Skin of body (tissue), 3 donors: ENCODE measurements at places on chromosomes 3 and 15. TPM values are rescaled to one million over a fixed set of nuclear protein-coding genes. Genes with fewer than 3 reads are reported as not detected.

The TM4SF4 gene
- total RNA-seq, result not detected

DNA sequence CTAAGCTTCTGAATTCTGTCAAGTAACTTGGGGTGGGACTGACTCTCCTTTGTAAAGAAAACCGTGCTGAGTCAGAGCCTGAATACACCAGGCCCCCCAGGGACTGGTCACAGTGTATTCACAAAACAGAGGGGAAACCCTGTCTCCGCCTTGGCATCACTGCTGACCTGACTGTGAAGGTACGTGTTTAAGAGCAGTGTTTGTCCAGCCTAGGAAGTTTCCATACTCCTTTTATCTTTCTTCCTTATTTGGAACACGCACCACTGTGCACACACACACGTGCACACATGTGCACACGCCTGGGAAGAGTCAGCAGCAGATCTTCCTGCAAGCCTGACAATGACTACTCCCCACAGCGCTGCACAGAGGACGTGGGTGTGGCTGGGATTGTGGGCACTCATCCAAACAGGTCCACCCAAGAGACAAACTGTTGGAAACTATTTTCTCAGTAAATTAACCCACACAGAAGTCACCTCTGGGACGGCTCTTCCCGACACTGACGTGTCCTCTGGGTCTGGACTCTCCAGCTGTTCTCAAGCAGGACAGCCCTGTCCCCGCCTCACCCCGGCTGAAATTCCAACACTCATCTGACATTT lies 87.7 kb downstream of the ATP10A start:
- DNase-seq, result peak; percentile 42

GRCh38 chr3:71903112-71903495 lies 118.2 kb upstream of the PROK2 start:
- DNase-seq, result no peak

DNA sequence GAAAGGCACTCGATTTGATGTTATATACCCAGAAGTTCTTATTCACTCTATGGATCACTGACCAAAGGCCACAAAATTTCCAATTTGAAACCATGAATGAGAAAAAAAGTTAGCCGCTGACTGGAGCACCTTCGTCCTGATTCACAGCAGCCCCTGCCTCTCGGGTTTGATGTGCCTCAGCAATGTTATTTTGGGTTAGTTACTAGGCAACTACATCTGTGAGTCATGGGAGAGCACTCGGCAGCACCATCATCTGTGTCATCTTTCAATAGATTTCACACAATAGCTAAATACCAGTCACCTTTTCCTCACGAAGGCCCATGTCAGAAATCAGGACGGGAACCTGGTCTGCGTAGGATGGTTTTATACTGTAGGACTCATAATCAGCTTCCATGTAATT lies 269.2 kb downstream of the ZBBX start:
- no peak for DNase-seq

GRCh38 chr3:4977001-4977852 lies 2.0 kb upstream of the BHLHE40 start:
- DNase-seq, result peak; percentile 60

DNA sequence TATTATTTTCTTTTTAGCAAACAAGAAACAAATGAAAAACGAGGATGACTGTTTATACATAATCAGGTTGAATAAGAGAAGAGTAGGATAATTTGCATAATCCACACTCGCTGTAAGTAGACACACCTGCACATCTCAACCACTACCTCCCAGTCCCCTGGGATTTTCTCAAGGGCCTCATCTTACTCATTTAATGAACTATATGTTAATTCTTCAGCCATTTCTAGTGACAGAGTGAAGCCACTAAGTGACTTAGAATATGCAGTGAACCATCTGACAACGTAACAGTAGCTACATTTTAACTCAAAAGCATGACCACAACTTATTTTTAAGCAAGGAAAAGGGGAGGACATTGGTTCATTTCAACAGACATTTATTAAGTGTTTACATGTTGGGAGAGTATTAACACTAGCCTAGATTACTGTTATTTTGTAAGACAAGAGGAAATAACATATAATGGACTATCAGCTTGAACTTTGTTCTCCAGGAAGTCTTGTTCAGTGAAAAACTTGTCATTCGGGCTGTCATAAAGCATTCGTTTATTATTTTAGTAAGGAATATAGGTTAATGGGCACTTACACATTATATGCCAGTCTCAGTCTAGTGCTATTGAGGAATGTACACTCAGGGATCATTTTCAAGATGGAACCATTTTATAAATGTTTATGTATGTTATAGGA lies 173.0 kb upstream of the ROBO2 start:
- no peak for DNase-seq

DNA sequence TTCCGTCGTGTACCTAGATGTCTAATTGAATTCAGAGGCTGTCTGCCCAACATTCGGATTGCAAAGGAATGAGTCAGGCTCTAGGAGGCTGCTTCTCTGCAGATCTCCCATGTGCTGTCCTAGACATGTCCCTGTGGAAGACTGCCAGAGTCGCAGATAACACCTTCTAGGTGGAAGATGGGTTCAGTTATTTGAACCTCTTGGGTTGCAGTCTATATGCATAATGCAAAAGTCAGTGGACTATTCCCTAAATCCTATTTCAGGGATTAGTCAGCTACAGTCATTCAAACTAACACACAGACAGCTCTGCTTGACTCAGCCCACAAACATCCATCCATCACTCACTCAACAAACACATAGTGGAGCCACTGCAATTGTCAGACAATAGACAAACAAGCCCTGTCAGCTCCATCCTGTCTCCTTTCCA lies 300.0 kb upstream of the CTNNB1 start:
- no peak for DNase-seq

DNA sequence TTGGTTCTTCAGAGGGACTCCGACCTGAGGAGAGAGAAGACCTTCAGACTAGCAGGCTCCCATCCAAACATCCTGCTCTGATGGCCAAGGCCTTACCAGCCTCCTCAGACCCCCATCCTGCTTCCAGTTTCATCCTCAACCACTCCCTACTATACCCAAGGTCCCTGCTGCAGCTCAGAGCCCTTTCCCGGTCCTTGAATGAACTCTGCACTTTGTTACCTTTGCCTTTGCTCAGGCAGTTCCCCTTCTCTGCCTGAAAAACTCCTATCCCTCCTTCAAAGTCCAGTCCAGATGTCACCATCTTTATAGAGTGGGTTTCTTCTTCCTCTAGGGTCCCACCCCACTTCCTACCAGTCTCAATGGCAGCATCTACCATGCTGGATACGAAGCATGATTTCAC lies 13.1 kb downstream of the EFCAB12 start:
- DNase-seq, result no peak

The SLC27A2 gene
- total RNA-seq, result 0.39 TPM

DNA sequence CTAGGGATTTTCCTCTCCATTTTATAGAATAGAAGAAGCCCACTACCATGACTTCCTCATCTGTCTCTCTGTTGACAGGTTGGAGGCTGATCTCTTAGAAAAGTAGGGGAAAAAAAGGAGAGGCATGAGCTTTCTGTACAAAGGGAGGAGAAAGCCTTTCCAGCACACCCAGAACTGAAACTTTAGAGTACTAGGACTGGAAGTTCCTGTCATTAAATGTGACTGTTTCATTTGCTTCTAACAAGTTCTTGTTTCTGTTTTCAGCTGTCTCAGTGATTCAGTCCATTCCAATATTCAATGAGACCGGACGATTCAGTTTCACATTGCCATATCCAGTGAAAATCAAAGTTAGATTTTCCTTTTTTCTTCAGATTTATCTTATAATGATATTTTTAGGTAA lies 39.0 kb downstream of the INTS14 start:
- DNase-seq, result no peak

- peak; percentile 78 for DNase-seq
Measured at GRCh38 chr3:64291956-64292355, 66.7 kb upstream of the PRICKLE2 start.

The PIK3CB gene
- total RNA-seq, result 35.4 TPM

- DNase-seq, result no peak
Measured at GRCh38 chr3:137692803-137693431, 71.2 kb upstream of the SOX14 start.

GRCh38 chr3:117302428-117302827 lies 592.8 kb downstream of the TUSC7 start:
- DNase-seq, result no peak

The MESP1 gene
- 1.6 TPM for total RNA-seq

DNA sequence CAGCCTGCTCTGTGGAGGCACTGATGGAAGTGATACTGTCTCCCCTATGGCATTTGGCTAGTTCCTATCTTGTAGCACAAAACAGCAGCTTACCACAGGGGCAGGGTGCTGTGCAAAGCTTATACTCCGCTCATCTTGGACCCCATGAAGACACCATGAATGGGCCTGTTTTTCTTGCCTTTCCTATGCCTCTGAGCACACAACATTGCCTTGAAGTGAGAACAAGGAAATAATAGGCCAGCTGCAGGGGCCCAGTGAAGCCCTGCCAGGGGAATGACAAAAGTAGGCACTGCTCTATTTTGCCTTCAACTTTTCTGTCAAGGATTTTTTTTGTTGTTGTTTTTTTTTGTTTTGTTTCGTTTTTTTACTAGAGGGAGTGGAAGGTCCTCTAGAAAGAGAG lies 110.3 kb downstream of the PDE8A start:
- no peak for DNase-seq

The MNS1 gene
- 4.4 TPM for total RNA-seq

DNA sequence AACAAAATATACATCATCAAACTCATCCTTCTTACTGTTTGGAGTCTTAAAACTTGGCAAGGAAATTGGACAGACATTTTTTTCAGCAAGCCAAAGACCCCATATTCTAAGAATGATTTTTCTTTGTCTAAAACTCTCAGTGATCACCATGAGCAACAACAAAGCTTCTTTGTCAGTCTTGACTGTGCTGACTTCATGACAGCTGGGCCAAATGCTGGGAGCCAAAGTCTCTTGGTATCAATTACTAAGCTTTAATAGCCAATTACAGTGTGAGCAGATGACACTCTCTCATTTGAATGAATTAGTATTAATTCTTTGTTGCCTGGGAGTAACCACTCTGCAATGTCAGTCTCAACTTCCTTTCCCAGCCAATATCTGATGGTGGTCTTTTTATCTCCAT lies 48.1 kb upstream of the GK5 start:
- no peak for DNase-seq

- no peak for DNase-seq
Measured at GRCh38 chr15:51869060-51869421, 39.6 kb downstream of the TMOD3 start.

The AADACL2 gene
- total RNA-seq, result 21.6 TPM

DNA sequence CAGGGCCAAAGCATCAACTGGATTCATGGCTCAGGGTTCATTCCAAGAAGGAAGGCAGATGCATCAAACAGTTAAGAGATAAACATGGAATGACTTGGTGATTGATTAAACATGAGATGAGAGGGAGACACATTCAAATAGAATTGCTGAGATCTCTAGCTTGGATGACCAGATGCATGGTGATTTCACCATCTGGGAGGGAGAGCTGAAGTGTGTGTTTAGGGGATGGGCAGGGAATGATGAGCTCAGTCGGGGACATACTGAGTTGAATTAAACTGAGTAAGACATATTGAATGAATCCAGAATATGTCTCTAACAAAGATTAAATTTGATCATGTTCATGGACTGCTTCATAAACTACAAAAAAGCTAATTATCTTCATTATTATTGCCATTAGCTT lies 35.5 kb downstream of the CADPS start:
- no peak for DNase-seq

DNA sequence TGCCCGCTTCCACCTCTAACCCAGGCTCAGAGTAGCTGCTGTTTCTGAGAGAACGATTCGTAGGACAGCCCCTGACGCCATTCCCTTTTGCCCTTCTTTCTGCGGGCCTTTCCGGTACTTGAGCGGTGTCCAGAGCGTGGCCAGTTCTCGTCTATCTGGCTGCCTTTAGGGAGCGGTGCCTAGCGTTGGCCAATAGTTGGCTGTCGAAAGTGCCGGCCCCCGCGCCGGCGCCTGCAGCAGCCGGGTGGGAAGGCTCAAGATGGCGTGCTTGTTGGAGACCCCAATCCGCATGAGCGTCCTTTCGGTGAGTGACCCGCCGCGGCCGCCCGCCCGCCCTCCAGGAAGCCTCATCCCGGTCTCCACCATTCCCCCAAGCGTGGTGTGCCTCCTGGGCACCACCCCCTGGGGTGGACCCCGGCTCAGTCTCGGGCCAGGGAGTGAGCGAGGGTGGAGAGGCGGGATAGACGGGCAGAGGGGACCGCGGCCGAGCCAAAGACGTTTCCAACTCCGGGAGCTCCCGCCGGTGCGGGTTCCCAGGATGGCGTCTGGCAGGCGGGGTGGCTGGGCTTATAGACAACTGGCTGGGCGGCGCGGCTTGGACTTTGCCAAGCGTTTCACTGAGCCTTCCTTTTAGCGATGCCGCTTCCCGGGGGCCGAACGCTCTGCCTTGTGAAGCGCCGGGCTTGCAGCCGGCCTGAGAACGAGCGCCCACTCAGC lies at the start of gene ARMC8:
Gene ARMC8, plus strand, starts transcription at position 6 of the 717 bp plus-strand sequence. Its CDS starts 254 bp downstream, at position 260.
- DNase-seq, result peak; percentile 84

DNA sequence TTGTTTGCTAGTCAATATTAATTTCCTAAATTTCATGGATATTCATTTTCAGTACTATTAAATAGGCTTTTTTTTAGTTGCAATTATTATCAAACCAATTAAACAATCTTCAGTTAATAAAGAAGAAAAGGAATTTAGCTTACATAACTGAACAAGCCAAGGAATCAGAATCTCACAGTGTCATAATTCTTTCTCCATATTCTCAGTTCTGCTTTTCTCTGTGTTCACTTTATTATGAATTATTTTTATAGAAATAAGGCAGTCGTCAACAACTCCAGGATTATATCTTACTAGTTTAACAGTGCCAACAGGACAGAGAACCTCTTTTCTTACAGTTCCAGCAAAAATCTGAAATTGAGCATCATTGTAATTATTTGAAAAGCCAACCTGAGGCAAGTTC lies 221.7 kb downstream of the CGGBP1 start:
- DNase-seq, result no peak

GRCh38 chr15:74642734-74643664 lies 27.4 kb downstream of the CLK3 start:
- DNase-seq, result no peak

DNA sequence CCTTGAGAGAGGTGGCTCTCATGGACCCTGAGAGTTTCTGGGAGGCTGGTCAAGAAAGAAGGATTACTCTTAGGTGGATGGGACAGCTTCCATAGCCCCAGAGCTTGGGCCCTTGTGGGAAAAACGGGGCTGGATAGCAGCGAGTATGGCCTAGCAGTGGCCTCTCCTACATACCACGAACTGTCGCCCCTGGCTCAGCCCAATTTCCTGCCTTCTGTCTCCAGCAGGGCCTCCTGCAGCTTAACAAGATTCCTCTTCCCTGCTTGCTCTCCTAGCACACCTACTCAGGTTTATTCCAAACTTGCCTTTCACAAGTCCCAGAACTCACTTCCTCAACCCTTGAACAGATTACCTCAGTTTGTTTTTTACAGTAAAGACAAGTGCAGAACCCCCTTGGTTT lies 139.7 kb upstream of the TPM1 start:
- no peak for DNase-seq

- peak; percentile 52 for DNase-seq
Measured at GRCh38 chr3:73215281-73215680, 153.8 kb downstream of the EBLN2 start.

DNA sequence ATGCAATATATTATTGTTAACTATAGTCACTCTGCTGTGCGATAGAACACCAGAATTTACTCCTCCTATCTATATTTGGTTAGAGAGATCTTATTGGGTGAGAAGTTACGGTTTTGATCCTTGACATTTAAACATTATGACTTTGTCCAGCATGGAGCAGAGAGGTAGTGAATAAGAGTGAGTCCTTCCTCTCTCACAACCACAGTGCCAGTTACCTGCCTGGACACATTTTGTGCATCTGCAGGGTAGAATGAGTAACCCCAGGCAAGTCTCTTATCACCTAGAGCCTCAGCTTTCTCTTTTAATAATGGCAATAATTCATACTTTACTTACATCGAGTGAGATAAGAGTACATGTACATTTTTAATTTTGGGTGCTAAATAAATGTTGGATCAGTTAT lies 24.1 kb downstream of the KAT2B start:
- DNase-seq, result no peak

- DNase-seq, result no peak
Measured at GRCh38 chr3:10381336-10381735, 60.4 kb upstream of the SEC13 start.
